ENCODE measurements at places on chromosomes 2 and 18.
A peak's percentile ranks its signal among the peaks of the same experiment; 100 is the strongest.

GRCh38 chr2:16218625-16219024 lies 278.3 kb downstream of the MYCN start:
- peak; percentile 50 for DNase-seq

DNA sequence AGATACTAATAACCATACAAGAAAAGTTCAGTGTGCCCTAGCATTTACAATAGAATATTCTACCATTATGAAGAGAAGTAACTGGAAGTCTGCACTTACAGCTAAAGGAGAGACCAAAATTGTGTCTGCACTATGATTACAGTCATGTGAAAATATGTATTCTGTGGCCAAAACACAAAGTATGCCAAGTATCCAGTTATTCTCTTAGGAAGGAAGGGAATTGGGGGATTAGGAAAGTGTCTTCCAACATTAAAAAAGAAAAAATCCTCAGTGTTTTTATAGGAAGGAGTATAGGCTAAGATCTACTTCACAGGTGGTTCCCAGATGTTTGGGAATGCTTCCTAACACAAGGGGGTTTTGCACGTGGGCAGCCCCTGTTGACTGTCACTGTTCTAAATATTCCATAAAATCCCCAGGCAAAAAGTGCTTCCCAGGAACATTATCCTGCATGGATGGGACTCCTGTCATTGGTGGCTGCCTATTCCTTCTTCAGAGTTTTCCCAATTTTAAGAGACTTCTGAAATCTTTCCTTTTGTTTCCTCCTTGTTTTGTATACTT lies 180.2 kb upstream of the KLHL29 start:
- DNase-seq = no peak

GRCh38 chr2:203551778-203552177 lies 16.7 kb upstream of the RAPH1 start:
- DNase-seq = no peak

GRCh38 chr2:169761251-169761969 lies 27.8 kb downstream of the KLHL23 start:
- no peak for DNase-seq

DNA sequence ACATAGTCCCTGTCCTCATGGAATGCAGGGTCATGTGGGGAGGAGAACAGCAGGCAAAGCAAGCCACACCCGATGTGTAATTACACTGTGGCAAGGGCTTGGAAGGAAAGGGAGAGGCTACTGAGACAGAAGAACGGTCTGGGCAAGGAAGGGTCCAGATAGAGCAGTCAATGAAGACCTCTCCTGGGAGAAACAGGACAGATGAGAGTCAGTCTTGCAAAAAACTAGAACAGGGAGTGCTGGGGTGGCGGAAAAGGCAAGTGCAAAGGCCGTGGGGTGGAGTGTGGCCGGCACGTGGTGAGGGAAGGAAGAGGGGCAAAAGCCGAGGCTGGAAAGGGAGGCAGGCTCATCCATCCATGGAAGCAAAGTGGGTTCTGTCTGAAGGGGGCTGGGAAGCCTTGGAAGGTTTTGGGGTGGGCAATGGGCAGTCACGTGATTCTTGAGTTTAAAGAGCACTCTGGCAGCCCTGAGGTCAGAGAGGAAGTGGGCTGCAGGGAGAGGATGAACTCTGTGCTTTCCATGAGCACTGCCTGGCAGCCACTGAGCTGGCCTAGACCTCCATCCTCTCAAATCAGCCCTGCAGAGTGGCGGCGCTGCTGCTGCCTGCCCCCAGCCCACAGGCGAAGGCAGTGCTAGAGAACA lies 182.2 kb downstream of the INHBB start:
- no peak for DNase-seq

DNA sequence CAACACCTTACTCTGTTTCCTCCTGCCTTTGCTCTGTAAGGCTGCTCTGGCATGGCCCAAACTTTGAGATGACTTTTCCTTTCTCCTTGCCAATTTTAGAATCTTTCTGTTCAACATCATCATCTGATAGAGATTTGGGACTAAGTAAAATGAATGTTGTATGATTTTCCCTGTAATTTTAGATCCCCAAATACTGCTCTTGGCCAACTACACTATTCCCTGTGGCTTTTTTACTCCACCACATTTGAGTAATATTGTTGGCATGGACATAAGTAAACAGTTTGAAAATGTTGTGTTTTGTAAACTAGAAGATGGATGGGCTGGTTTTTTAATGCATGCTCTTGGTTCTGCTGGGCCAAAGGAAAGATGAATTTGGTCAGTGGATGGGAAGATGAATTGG lies 12.1 kb downstream of the LTBP1 start:
- no peak for DNase-seq

GRCh38 chr2:48132271-48132625 lies 225.9 kb upstream of the FBXO11 start:
- DNase-seq = no peak

DNA sequence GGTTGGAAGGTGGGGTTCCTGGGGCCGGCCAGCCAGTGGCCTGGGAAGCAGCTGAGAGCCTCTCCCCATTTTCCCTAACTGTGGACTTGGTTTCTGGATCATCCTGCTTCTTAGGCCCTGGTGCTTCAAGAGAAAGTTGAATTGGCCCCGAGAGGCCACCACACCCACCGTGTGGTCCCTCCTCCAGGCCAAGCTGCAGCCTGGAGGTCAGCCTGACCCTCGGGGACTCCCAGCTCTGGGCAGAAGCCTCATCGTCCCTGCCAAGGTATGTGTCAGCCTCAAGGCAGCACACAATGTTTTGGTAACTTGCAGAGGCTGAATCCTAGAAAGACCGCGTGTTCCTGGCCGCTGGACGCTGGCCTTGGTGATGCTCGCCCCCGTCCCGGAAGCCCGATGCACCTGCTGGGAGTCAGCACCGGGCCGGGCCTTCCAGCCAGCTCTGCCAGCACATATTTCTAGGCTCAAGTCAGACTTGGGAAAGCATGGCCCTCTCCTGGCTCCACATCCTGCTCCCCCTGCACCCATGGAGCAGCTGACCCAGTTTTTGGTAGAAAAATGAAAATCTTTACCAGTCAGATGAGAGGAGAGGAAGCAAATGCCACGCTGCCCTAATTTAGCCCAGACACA lies 72.6 kb downstream of the ACTR2 start:
- no peak for DNase-seq

DNA sequence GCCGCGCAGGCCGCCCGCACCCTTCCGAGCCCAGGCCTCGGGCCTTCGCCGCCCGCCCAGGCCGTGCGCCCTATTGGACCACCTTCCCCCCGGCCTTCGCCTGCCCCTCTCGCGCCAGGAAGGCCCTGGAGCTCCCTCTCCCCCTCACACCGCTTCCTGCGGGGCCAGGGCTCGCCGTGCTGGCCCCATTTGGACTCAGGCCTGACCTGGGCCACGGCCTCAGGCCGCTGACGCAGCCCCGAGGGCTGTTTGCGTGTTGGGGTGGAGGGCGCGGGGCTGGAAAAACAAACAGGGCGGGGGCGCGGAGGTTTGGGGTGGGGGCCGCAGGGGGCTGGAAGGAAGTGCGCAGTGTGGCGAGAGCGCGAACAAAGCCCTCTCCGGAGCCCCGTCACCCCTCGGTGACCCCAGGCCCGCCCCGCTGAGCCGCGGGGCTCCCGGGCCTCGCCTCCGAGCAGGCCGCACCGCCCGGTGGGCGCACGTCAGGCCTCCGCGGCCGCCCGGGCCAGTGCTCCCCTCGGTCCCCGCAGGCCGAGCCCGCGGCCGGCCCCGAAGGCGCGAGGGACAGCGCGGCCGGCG lies 12.3 kb upstream of the SIX3 start:
- no peak for DNase-seq

DNA sequence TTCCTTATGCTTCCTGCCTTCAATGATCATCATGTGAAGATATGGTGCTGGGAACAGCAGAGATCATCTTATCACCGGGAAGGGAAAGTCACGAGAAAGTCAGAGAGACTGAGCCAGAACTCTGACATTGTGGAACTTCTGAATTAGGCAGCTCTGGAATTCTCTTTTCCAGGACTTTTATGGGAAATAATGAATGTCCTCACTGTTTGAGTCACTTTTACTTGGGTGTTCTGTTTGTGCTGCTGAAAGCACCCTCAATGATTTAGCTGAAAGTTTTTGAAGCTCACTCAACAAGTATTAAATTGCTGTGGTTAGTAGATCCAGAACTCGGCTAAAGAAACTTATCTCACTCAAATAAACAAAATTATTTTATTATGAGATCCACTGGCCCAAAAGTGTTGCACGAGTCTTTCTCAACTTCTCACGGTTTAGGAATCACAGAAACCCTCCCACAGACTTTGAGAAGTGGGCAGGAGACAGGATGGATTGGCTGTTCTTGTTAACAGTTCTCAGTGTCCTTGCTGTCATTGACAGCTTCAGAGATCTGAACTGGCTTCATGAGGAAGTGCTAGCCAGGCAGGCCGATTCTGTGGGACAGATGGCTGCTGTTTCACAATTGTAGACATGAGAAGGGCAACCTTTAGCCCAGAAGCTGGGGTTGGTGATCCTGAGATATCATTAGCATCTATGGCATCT lies 26.4 kb upstream of the ATRAID start:
- no peak for DNase-seq

DNA sequence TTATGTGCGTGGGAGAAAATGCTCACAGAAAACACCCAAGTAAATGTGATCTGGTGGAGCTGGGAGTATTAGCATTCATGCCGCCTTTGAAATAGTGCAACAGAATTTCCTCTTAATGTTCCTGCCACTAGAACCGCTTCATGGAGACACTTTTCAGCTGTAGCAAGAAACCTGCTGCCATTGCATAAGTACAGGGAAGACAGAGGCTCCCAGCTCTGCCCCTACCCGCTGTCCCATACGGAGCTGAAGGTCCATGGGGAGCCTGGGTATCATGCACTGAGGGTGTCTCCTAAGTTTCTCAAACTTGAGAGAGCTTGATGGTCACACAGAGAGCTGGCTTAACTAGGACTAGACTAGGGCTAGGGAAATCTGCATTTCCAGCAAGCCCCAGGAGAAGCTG lies 49.6 kb downstream of the CRIM1 start:
- no peak for DNase-seq

DNA sequence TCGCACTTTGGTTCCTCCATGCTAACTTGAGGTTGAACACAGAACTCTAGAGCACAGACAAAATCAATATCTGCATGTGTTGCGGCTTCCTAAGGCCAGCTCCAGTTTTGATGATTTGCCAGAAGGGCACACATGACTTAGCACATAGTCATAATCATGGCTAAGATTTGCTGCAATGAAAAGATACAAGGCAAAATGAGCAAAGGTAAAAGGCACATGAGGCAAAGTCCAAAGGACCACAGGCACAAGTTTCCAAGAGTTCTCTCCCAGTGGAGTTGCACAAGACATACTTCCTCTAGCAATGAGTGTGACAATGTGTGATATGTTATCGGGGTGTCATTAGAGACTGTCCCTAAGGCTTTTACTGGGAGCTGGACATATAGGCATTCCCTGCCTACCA lies 24.2 kb upstream of the CXXC1 start:
- DNase-seq = no peak
